Muscle of leg (tissue), 16 donors: ENCODE measurements at places on chromosomes 1 and 21. TPM values are rescaled to one million over a fixed set of nuclear protein-coding genes. Genes with fewer than 3 reads are reported as not detected.

DNA sequence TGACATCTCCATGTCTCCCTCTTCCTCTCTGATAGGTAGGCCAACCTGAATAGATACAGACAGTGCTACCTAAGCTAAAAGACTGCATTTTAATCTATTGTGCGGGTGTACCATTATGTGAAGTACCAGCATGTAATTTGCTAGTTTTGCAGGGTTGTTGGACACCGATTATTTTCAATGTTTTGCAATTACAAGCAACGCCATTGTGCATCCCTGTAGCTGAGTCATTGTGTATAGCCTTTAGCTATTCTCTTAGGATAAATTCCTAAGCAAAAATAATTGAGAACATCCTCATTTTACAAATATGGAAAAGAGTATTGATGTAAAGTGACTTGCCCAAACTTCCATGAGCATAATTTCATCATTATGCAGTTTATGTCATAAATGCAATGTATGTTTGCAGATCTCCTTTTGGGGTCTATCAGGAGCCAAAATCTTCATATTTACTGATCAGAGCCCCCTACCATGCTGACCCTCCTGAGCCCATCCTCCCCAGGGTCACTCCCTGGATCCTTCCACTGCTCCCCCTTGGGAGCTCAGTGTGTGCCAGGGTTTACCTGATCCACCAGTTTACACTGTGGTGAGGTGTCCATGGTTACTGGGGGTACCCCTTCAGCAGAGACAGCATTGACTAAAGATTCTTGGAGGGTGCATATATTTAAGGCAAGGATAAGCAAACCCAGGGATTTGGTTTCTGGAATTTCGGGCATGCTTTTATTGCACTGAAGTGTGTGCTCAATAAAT is 80.6 kb downstream of the CCDC185 start:
- no peak for DNase-seq
- no peaks in the 10 kb centered on the region for H3K36me3 ChIP-seq
- H3K27ac ChIP-seq = no peak overlapping the region
- no peaks in the 10 kb centered on the region for H3K4me1 ChIP-seq
- H3K4me3 ChIP-seq = no peak overlapping the region

DNA sequence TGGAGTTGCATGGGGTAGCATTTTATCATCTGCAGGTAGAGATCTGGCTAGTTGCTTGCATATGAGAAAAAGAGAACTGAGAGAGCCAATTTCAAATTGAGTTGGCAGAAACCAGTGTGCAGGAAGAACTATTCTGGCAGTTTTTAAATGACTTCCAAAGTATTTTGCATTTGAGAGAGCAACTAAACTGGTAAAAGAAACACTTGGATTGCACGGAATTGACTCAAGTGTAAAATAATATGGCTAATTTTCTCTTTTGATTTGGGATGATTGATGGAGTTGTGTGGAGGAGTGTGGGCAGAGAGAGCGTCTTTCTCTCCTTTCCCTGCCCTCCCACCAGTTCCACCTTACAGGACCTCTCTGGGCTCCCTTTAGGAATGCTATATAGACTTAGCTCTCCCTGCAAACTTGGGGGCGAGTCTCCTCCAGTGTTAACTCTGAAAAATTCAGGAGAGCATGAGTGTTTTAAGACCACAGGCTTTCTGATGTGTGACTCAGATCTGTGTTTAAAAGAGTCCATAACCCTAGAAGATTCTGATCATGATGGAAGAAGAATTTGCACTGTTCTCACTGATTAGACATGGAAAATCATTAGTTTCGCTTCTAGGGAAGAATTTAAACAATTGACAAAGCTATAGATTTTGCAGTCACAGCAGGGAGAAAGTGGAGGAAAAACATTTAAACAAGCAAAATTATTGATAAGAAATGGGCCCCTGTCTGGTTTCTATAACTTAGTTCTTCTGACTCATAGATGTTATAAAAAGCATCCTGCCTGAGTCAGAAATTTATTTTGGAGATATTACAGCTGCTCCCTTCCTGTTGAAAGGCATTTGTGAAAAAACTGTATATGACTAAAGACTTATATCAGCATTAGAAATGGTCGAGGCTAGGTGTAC is 24.9 kb upstream of the CTBS start:
- H3K4me1 ChIP-seq = no peaks in the 10 kb centered on the region
- H3K27ac ChIP-seq = no peak overlapping the region
- no peaks in the 10 kb centered on the region for H3K36me3 ChIP-seq
- H3K27me3 ChIP-seq = peaks cover 3% of the 10 kb centered on the region

- DNase-seq = no peak
- H3K27me3 ChIP-seq = no peaks in the 10 kb centered on the region
- H3K36me3 ChIP-seq = no peaks in the 10 kb centered on the region
- no peak overlapping the region for H3K4me3 ChIP-seq
- no peak overlapping the region for H3K27ac ChIP-seq
Measured at GRCh38 chr1:5067246-5067645, 412.8 kb downstream of the AJAP1 start.

DNA sequence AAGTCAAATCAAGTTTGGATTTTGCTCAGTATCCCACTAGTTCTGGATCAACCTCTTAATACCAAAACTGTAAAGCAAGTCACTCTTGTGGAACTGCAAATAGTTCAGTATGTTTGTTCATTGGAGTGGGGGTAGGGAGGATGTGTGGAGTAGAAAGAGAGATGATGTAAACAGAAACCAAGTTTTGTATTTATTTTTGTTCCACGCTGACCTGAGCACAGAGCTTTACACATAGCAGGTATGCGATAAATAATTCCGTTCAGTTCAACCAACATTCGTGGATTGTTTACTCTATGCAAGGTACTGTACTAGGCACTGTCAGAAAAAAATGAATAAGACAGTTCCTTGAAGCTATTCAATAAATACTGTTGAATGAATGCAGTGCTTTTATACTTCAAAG is 4.5 kb upstream of the ZNF644 start:
- no peaks in the 10 kb centered on the region for H3K27me3 ChIP-seq
- no peak for DNase-seq
- no peaks in the 10 kb centered on the region for H3K36me3 ChIP-seq
- peaks cover 6% of the 10 kb centered on the region for H3K4me1 ChIP-seq
- H3K27ac ChIP-seq = no peak overlapping the region
- no peak overlapping the region for H3K4me3 ChIP-seq

FCER1A gene
- 0.49 TPM for total RNA-seq

DNA sequence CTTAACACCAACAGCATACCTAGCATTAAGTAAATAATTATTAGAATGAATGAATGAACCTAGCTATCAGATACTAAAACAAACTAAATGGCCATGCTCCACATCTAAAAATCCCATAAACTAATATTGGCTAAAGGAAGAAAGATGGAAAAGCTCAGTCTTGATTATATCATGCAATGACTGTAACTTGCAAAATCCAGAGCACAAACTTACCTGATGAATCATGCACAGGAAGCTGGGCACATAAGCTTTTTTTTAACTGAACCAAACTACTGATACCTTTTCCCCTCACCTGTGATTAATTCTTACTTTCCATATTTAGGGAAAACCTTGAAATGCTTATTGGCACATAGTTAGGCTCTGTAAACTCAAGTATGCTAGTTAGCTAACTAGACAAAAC is 70.2 kb downstream of the KIF14 start:
- no peaks in the 10 kb centered on the region for H3K36me3 ChIP-seq
- no peak overlapping the region for H3K4me3 ChIP-seq
- no peaks in the 10 kb centered on the region for H3K27me3 ChIP-seq
- no peaks in the 10 kb centered on the region for H3K4me1 ChIP-seq
- no peak for DNase-seq

GJA9 gene
- not detected for total RNA-seq

ARID1A gene
- total RNA-seq = 22.1 TPM

- no peak for DNase-seq
- no peak overlapping the region for H3K4me3 ChIP-seq
- H3K27me3 ChIP-seq = no peaks in the 10 kb centered on the region
- no peak overlapping the region for H3K27ac ChIP-seq
Measured at GRCh38 chr1:36093226-36093625, 4.5 kb downstream of the ADPRS start.

DNA sequence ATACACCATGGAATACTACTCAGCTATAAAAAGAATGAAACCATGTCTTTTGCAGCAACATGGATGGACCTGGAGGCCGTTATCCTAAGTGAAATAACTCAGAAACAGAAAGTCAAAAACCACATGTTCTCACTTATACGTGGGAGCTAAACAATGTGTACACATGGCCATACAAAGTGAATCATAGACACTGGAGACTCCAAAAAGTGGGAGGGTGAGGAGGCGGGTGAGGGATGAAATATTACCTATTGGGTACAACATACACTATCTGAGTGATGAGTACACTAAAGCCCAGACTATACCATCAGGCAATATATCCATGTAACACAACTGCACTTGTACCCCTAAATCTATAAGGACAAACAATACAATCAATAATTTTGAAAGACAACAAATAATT is 39.5 kb upstream of the FAM20B start:
- H3K4me3 ChIP-seq = no peak overlapping the region
- no peak overlapping the region for H3K27ac ChIP-seq
- no peak for DNase-seq
- H3K4me1 ChIP-seq = no peaks in the 10 kb centered on the region
- H3K36me3 ChIP-seq = no peaks in the 10 kb centered on the region

DNA sequence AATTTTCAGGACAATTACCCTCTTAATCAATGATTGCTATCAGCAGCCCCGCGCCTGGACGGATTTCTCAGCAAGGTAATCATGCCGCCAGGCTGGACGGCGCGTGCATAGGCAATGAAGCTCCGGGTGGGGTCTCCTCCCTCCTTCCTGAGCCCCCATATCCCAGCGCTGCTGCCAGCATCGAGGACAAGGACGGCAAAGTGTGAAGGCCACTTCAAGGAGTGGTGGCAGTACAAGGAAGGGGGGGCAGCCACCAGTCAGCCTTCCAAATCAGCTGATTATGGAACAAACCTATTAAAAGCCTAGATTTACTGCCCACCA is 51.1 kb downstream of the DMAP1 start:
- H3K27ac ChIP-seq = no peak overlapping the region
- H3K4me1 ChIP-seq = peaks cover 18% of the 10 kb centered on the region
- no peak for DNase-seq

GPR37L1 gene
- 0.04 TPM for total RNA-seq

CITED4 gene
- 1.5 TPM for total RNA-seq

RAP1GAP gene
- total RNA-seq = 0.62 TPM

DNA sequence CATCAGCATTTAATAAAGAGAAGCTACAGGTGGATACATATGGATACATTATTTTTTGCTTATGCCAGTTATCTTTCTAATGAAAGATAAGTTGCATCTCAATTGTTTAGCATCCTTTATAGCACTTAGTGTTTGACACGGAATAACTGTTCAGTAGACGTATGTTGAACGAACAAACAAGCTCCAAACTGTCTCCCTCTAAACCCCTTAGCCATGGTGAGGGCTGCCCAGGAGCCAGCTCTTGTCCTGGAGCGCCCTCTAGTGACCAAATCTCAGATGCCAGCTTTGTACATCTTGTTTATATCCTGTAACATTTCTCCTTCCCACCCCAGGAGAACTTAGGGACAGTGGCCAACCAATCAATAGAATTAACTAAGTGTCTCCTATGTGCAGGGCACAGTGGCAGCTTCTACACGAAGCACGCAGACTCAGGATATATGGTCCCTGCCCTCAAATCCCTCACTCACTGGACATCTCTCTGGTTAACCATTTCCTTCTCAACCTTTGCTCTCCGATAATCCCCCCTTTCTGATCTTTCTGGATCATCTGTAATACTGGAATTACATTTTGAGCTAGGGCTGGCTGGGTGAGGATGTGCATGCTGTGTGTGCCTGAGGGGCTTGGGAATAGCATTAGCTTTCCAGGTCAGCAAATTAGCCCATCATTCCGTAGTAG is 22.9 kb downstream of the KCNA10 start:
- no peaks in the 10 kb centered on the region for H3K27me3 ChIP-seq
- no peaks in the 10 kb centered on the region for H3K36me3 ChIP-seq
- no peaks in the 10 kb centered on the region for H3K4me1 ChIP-seq
- DNase-seq = peak; percentile 67
- H3K27ac ChIP-seq = no peak overlapping the region
- no peak overlapping the region for H3K4me3 ChIP-seq

HSD3B2 gene
- total RNA-seq = not detected

DNA sequence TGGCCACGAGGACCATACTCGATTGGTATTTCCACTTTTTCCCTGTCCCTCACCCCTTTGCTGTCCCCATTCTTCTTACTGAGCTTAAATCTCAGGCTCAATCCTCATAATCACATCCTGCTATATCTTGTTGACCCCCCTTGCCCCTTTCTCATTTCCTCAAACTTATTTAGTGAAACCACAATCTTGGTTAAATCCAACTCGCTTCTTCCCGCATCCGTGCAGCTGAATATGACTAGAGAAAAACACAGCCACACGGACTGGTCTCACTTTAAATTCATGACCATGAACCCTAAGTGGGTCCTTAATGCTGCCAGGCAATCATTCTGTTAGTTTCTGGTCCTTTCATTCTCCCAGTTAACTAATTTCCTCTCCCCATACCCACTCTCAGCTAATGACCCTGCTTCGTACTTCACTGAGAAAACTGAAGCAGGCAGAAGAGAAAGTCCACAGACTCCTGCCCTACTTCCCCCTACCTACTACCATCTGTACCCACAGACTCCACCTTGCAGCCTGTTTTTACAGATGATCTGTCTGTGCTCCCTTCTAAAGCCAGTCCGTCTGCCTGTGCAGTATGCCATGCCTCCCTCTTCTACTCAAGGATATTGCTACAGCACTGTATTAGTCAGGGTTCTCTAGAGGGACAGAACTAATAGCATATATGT is 96.8 kb upstream of the LMO4 start:
- H3K4me1 ChIP-seq = peaks cover 10% of the 10 kb centered on the region
- H3K36me3 ChIP-seq = no peaks in the 10 kb centered on the region
- no peaks in the 10 kb centered on the region for H3K27me3 ChIP-seq
- no peak overlapping the region for H3K27ac ChIP-seq
- H3K4me3 ChIP-seq = no peak overlapping the region

GRCh38 chr1:178126741-178127185 is 32.9 kb downstream of the RASAL2 start:
- H3K27ac ChIP-seq = no peak overlapping the region
- H3K36me3 ChIP-seq = no peaks in the 10 kb centered on the region
- no peaks in the 10 kb centered on the region for H3K4me1 ChIP-seq

NUDC gene
- total RNA-seq = 25.8 TPM

LCE1E gene
- total RNA-seq = not detected

ILDR2 gene
- 2.5 TPM for total RNA-seq

CRYBG2 gene
- total RNA-seq = 0.22 TPM

DNA sequence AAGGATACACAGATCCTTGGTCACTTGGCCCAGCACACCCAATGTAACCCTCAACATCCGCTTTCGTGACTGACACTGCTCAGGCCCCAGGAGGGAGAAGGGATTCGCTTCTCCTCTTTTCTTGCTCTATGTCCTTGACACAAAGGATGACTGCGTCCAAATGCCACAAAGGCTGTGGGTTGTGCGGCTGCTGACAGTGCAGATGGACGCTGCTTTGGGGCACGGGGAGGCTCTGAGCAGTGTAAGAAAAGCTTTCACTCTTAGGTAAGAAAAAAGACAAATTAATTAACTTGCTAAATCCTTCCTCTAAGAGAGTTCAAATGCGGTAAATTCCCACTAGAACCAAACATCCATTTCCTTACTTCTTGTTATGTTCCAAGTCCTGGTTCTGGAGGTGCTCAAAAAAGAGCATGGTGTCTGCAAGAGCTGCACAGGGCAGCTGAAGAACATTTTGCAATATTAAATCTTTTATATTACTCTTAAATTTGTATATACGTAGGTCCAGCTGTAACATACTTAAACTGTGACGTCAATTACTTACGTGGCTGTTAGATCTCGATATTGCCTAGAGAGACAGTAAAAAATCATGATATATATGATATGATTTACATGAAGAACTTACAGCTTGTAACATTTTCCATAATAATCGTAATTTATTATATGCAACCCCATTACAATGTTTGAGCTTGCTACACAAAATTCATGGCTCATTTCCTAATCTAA is 19.4 kb upstream of the EPHB2 start:
- peaks cover 5% of the 10 kb centered on the region for H3K4me1 ChIP-seq
- no peak overlapping the region for H3K4me3 ChIP-seq
- no peak for DNase-seq
- H3K27ac ChIP-seq = peak overlapping the region; percentile 31
- H3K36me3 ChIP-seq = no peaks in the 10 kb centered on the region
